Left cardiac atrium (tissue), 4 donors: ENCODE measurements at places on chromosomes 6 and 20. TPM values are rescaled to one million over a fixed set of nuclear protein-coding genes. Genes with fewer than 3 reads are reported as not detected.

- DNase-seq = no peak
Measured at GRCh38 chr6:143556529-143556928, 45.0 kb upstream of the FUCA2 start.

DNA sequence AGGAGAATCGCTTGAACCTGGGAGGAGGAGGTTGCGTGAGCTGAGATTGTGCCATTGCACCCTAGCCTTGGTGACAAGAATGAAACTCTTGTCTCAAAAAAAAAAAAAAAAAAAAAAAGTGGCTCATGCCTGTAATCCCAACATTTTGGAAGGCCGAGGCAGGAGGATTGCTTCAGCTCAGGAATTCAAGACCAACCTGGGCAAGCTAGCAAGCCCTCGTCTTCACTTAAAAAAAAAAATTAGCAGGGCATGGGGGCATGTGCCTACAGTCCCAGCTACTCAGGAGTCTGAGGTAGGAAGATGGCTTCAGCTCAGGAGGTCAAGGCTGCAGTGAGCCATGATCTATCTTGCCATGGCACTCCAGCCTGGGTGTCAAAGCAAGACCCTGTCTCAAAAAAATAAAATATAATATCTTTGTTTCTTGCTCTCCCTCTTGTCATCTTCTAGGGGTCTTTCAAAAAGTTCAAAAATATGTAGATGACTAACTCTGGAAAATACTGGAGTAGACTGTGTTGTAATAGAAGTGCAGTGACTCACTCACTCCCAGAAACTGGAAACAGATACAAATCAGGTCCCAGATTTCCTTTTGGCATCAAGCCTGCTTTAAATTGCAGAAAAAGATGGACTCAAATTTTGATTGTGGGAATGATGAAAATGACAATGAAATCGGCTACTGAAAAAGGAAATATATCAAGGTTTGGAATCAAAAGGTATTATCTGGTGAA lies 2.8 kb upstream of the GINM1 start:
- DNase-seq = no peak

- DNase-seq = no peak
Measured at GRCh38 chr20:11976966-11977365, 59.3 kb downstream of the BTBD3 start.

REM1 gene
- total RNA-seq = 3.2 TPM

CLIC5 gene
- total RNA-seq = 109 TPM

DNA sequence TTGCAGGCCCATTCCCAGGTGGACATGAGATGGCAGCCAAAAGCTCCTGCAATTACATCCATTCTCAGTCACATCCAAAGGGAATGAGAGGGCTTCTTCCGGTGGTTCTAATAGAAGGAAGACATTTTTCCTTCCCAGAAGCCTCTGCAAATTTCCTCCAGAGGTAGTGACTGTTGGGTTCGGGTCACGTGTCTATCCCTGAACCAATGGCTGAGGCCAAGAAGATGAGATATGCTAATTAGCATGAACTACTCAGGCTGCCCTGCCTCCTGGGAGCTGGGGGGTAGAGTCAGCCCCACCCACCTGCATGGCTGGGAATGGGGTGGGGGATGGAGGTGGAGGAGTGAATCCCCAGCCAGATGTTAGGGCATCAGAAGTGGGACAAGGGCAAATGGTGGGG lies 61.3 kb upstream of the IYD start:
- DNase-seq = no peak

HCK gene
- total RNA-seq = 11.1 TPM

PNLDC1 gene
- not detected for total RNA-seq

ZNF831 gene
- 0.47 TPM for total RNA-seq

- DNase-seq = no peak
Measured at GRCh38 chr6:157094038-157094437, 229.3 kb downstream of the TMEM242 start.

DNA sequence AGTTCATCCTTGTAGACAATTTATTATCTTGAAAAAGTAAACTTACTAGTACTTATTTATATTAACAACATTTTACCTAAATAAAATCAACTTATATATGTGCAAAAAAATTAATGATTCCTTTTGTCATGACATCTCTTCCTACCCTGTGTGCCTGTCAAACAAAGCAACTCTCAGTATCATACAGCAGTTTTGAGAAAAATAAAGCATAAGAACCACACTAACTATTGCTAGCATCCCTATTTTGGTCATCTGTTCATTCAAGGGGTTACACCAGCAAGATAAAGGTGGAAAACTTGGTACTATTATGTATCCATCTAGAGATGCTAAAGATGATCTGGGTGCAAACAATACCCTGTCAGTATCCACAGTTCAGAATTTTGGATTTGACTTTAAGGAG lies 7.4 kb upstream of the HLA-DRB1 start:
- DNase-seq = no peak

- no peak for DNase-seq
Measured at GRCh38 chr6:2809015-2809414, 32.6 kb downstream of the SERPINB1 start.

- DNase-seq = no peak
Measured at GRCh38 chr20:48563191-48563870, 264.5 kb downstream of the PREX1 start.

DNA sequence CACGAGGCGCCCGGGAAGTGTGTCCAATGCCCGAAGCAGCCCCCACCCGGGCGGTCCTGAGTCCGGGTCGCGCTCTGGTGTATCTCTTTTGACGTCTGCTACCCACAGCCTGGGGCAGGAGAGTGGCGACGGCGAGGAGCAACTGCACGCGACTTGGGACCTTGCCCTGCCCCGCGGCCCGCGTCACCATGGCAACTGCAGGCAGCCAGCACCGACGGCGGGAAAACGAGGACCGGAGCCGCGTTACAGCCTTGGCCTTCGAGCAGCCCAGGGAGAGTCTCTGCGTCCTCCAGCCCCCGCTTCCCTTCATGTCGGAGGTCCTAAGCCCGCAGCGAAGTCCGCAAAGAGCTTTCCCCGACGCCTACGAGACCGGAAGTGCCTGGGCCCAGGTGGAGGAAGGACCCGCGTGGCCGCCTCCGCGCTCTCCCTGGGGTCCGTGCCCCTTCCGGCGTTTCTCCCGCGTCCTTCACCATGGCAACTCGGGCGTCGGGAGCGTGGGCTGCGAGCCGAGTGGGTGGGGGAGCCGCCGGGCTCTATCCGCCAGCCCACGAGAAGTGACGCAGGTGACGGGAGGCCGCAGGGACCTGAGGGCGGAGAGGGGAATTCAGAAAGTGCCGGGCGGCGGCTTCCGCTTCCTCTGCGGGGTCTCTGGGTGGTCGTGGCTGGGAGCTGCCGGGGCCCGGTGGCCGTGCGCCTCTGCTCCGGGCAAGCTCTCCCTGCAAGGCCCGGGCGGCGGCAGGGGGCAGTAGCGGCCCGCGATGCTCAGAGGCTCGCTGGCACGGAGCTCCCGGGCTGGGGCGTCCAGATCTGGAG lies 88.6 kb upstream of the TGM3 start:
- peak; percentile 79 for DNase-seq

DNA sequence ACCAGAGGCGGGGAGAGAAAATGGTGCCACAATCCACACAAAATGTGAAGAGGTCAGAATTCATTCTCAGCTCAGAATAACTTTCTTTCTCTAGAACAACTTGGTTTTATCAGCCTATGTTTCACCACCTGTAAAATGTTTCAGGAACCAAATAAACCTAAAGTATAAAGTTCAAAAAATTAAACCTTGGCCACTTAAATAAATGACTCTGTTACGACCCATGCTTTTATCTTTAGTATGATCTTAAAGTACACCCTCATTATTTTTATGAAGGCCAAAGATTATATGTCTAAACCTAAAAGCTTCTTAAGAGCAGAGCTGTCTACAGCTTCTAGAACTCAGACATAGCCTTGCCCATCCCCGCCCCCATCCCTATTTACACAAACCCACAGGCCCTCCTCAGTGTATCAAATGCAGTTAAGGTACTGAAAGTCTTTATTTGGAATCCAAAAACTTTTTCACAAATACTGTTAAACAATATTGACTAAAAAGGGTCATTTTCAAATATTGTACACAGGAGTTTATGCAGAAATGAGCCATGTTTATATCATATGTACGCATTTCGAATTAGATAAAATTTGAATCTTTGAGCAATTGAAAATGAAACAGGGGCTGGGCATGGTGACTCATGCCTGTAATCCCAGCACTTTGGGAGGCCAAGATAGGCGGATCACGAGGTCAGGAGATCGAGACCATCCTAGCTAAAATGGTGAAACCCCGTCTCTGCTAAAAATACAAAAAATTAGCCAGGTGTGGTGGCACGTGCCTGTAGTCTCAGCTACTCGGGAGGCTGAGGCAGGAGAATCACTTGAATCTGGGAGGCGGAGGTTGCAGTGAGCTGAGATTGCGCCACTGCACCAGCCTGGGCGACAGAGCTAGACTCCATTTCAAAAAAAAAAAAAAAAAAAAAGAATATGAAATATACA lies 5.7 kb upstream of the NHSL1 start:
- DNase-seq = no peak

IL20RA gene
- total RNA-seq = 3.5 TPM

HLA-DQA1 gene
- total RNA-seq = 8.3 TPM

C6orf163 gene
- total RNA-seq = 2.4 TPM

GRCh38 chr20:23689399-23689690 lies 507 bp upstream of the CST4 start:
- no peak for DNase-seq

GRCh38 chr6:112372226-112372806 lies 25.2 kb downstream of the RFPL4B start:
- DNase-seq = no peak

DNA sequence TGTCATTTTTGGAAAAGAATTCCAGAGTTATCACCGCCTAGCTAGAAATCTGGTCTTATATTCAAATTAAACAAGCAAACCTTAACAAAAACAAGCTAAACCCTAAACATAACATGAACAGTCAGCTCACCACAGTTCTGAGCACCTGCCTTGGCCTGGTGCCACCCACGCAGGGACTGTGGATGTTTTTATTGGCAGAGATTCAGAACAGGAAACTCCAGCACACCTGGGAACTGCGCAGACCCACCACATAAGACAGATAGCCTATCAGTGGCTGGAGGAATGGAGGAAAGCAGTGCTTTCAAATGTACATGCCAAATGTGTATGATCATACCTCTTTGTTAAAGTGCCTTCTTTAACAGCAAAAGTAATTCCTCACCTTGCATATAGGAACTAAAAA lies 8.9 kb downstream of the SLC16A10 start:
- DNase-seq = no peak

GRCh38 chr20:37525810-37526209 lies 1.9 kb downstream of the BLCAP start:
- DNase-seq = no peak

EFCAB8 gene
- 0.18 TPM for total RNA-seq

- peak; percentile 75 for DNase-seq
Measured at GRCh38 chr20:62382306-62383198, 4.4 kb upstream of the RPS21 start.

RARS2 gene
- 27.9 TPM for total RNA-seq

DNA sequence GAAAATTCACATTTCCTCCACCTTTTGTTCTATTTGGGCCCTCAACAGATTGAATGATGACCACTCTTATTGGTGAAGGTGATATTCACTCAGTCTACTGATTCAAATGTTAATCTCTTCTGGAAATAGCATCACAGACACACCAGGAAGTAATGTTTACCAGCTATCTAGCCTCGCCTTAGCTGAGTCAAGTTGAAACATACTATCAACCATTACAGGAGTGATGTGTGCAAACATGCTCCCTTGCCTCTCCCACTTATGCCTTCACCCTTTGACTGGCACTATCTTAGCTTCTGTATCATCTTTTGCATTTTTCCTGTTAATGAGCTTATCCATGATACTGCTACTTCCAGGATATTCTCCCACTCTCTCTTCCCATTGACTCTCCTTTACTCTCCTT lies 191.9 kb downstream of the CENPW start:
- DNase-seq = no peak

- no peak for DNase-seq
Measured at GRCh38 chr6:96522465-96523009, 931 bp downstream of the UFL1 start.

DNA sequence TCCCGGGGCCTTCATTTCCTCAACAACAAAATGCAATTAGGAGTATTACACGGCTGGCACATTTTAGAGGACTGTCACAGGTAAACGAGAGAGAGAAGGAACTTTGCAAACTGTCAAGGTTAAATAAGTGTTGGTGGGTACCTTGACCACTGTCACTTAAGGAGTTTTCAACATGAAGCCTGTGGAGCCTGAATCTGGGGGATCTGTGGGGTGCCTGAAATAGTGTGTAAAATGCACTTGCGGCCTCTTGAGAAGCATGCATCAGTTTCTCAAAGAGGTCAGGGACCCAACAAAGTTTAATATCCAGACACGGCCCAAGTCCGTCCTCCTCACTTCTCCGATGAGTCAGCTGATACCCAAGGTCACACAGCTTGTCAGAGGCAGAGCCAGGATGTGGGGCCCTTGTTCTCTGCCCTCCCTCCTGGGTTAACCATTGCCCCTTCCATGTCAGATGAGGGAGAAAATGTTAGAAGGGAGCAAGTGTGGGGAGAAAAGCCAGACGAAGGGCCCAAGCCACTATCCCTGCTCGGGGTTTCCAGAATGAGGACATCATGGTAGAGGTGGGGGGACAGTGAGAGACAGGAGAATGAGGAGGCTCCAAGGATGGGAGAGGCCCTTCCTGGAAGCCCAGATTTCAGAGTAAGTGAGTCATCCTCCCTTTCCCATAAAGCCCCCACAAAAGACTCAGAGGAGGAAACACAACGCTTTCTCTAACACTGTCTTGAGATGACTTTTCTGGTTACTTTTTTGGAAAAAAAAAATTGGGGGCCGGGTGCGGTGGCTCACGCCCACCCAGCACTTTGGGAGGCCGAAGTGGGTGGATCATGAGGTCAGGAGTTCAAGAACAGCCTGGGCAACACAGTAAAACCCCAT lies 42.2 kb downstream of the C6orf132 start:
- DNase-seq = no peak

DNA sequence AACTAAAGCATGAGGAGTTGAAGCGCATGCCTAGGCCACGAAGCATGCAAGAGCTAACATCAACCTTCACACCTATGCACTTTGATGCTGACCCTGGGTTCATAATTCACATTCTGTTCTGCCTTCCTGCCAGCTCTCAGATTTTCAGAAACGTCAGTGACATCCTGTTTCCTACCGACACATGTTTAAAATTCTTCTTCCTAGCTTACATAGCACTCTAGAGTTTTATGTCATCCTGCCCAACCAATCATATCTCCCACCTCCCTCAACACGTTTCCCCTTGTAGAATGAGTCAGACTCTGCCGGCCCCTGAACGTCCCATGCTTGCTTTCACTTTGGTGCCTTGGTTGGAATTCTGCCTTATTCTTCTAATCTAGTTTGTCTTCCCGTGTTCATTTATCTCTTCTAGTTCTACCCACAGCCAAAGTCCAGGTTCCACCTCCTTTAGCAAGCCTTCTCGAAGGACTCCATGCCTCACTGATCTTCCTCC lies 97.2 kb upstream of the MAP7 start:
- DNase-seq = peak; percentile 24

DNA sequence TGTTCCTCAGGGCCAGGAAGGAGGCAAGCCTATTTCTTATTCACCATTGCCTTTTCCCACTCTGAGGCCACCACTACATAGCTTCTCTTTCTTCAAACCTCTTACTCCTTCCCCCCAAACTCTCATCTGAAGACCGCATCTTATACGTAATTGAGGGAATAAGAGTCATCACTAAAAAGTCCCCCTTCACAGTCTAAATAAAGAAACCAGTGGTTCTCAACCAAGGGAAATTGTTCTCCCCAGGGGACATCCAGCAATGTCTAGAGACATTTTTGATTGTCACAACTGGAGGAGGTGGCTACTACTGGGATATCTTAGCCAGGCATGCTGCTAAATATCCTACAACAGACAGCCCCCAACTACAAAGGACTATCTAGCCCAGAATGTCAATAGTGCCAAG lies 327.6 kb upstream of the CNR1 start:
- DNase-seq = no peak

GSTA3 gene
- not detected for total RNA-seq

- no peak for DNase-seq
Measured at GRCh38 chr6:15630202-15630601, 32.6 kb downstream of the DTNBP1 start.
